Amniotic stem cell (primary cell): ENCODE measurements at places on chromosomes 2 and 18.

DNA sequence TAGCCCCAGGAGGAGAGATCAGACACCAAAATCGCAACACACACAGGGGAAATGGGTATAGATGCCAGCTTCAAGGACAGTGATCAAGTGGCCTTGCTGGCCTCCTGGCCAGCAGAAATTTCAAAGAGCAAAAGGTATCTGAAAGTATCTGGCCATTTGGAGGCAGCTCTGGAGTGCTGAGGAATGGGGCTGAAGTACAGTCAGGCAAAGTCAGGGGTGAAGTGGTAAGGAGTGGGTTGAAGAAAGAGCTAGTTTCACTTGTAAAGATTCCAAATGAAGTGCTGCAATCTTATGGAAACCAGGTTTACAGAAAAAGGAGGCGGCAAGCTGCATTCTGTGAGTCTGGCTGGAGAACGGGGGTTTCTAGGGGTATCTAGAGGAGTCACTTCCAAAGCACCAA, 19.2 kb upstream of the PCBP1 start:
- no peak for DNase-seq

DNA sequence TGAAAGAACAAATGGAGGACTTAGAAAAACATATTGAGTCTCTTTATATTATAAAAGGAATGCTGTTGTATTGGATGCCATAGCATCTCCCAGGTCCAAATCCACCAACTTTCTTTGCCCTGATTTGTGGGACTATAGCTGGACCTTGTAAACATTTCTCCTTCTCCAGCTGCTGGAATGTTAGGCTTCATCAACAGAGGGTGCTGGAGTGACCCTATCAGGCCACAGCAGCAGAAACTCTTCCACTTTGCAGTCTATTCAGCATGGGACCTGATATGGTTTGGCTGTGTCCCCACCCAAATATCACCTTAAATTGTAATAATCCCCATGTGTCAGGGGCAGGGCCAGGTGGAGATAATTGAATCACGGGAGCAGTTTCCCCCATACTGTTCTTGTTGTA, 138.4 kb upstream of the ARL4C start:
- DNase-seq: no peak

DNA sequence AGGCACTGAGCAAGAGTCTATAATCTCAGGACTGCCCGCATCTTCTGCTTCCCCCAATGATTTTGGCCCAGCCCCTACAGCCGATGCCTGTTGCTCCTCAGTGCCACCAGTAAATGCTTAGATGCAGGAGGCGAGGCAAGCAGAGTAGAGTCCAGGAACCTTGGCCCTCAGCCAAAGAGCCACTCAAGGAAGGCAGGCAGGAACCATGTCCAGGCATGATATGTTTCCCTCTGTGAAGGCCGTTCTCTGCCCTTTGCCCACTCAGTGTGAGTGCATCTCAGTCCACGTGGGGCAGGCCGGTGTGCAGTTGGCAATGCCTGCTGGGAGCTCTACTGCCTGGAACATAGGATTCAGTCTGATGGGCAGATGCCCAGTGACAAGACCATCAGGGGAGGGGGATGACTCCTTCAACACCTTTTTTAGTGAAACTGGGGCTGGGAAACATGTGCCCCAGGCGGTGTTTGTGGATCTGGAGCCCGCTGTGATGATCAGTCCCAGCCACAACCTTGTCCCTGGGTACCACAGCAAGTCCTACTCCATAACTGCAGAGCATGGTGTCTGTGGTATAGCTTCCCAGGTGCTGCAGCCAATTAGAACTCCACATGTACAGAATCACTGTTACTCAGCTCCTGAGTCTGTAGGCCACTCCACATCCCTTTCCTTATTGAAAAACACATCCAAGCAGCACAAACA, 9.7 kb upstream of the DNAJB2 start:
- no peak for DNase-seq

GRCh38 chr2:67950919-67951318, 111.9 kb downstream of the C1D start:
- DNase-seq: no peak

DNA sequence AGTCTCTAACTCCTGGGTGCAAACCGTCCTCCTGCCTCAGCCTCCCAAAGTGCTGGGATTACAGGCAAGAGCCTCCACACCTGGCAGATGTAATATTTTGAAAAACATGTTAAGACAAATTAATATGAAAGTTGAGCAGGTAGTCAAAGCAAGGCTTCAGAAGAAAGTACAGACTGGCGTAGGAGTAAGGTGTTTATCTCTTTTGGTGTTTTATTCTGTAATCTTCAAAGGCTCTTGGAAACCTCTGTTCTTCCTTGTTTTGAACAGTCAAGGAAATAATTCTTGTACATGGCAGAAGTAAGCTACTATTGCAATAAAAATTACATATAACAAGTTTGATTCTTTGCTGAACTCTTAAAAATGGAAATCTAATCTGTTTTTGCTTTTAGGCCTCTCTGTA, 5.3 kb downstream of the RNF138 start:
- no peak for DNase-seq

- DNase-seq: no peak
These were observed 14.7 kb upstream of the ARPC2 start for GRCh38 chr2:218202266-218202665.

GRCh38 chr2:220946552-220946951, 625.6 kb downstream of the EPHA4 start:
- DNase-seq: no peak

DNA sequence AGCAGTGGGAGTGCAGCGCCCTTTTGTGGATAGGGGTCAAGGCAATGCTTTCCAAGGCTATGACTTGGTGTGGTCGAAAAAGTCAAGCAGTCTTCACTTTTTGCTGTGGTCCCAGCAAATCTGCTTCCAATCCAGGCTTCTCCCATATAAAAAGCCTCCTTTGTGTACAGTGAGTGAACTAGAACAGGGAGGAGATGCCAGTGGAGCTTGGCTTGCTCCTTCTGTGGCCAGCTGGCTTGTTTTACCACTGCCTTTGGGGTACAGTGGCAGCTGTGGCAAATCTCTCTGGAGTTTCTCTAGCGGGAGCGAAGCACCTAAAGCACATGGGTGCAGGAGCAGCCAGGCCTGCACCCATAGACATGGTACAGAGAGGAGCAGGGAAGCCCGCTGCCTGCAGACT, 103.5 kb downstream of the MSH2 start:
- no peak for DNase-seq

DNA sequence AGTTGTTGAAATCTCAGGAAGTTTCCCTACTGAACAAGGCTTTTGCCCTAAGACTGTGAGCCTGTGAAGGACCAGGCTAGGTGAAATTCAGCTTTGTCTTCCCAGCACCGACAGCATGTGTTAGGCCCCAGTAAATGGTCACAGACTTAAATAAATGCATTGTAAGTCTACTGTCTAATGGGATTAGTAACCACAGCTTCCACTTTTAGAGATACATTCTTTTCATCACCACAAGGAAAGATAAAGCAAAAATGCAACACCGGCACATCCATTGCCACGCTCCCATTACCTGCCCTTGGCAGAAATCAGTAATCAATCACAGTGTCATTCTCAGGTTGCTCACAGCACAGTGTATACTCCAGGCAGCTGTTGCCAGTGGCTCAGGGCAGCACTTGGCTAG, 59.3 kb downstream of the CRACDL start:
- no peak for DNase-seq

GRCh38 chr18:9526458-9526857, 51.1 kb downstream of the RALBP1 start:
- DNase-seq: no peak

DNA sequence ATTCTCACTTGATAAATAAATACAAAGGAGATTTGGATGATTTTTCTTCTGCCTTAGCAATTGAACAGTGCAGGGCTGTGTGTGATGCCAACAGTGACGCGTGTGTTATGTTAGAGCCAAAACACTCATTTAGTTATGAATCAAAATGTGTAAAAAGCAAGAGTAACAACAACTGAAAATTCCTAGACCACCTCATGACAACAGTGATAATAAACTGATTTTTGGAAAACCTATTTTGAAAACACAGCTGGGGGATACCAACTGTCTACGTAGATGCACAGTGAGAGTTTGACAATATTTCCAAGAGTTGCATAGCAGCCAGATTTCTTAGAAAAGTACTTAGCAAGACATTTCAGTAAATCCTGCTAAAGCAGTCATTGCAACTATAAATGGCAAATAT, 323.9 kb downstream of the GALR1 start:
- DNase-seq: no peak

DNA sequence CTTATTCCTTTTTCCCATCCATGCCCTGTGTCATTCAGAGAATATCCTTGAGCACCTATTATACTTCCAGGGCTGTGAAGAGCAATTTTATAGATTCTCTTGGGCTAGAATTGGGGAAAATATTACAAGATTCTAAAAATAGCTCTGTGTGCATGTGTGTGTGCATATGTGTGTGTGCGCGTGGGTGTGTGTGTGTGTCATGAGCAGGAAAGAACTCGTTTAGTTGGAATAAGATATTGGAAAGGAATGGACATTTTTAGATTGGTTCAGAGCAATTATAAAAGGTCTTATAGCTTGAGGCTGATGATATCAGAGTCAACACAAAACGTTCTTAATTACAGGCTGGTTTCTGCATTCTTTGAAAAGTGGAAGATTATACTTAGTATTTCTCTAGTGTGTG, 212.1 kb upstream of the COPS8 start:
- no peak for DNase-seq

GRCh38 chr2:165594231-165594934, 124.9 kb downstream of the CSRNP3 start:
- DNase-seq: no peak
